ENCODE measurements at places on chromosomes 13 and 19.

DNA sequence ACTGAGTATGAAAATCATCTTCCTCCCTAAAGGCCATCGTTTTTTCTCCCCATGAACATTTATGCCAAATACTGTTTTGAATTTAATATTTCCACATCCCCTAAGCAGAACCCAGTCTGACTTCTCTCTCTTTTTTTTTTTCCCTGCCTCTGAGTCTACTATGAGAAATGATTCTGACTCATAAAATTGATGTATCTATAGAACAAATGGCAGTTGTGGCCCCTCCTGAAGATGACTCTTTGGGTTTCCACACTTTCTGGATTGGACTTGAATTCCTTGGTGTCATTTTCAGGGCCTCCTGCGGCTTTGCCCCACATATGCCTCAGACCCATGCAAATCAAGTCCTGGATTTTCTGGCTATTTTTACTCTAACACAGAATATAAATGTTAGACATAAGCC lies 22.7 kb upstream of the NAXD start:
- no peak for DNase-seq

DNA sequence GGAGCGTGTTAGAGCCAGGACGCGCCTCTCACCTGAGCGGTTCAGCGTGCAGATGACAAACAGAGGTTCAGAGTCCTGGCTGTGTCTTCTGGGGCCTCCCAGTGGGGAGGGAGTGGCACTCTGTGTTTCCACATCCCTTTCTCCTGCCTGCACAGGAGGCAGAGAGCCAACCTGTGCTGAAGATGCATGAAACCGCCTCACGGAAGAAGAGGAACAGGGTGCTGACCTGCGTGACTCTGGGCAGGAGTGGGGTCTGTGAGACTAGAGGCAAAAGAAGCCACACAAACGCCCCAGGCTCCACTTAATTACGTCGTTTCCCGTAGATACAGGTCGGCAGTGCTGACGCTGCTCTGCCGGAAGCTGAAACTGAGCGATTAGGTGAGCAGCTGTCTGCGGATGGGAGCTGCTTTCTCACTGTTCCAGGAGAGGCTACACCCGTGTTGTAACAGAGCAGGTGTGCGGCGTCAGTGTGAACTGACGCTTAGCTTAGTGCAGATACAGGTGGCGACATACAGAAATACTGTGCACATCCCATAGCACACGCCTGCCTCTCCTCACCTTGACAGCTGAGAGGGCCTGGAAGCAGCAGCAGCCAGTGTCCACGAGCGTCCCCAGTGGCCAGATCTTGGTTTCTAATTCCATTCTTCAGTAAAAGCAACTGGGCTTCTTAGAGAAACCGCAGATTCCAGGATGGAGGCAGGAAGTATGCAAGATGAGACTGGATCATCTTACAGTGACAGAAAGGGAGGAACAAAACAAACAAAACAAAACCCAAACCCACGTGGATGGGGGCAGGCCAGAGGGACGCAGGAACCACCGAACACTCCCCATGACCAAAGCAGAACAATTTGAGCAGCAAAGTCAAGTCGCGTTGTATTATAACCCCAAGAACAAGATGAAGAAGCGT lies 37.7 kb upstream of the MCF2L start:
- DNase-seq: no peak

GRCh38 chr13:63396746-63397145 lies 1981.1 kb upstream of the PCDH20 start:
- DNase-seq: no peak

GRCh38 chr13:76461999-76462398 lies 424.2 kb downstream of the KCTD12 start:
- no peak for DNase-seq

DNA sequence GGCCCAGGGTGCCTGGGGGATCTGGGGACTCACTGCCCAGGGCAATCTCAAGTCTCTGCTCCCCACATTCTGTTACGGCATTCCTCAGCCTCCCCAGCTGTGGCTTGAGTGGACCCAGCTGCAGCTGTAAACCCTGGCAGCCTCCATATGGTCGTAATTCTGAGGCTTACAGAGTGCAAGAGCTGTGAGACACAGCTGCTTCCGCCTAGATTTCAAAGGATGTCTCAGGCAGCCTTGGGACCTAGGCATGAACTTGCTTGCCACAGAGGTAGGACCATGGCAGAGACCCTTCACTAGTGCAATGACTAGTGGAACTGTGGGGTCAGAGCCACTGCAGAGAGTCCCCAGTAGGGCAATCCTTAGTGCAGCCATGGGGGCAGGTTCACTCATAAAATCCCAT lies 297.5 kb downstream of the ENOX1 start:
- DNase-seq: no peak
